Activated naive CD4-positive, alpha-beta T cell treated with anti-CD3 and anti-CD28 coated beads, Interleukin-2, amount 50 U/mL, for 72 hours (primary cell): ENCODE measurements at places on chromosomes 3 and 15.

DNA sequence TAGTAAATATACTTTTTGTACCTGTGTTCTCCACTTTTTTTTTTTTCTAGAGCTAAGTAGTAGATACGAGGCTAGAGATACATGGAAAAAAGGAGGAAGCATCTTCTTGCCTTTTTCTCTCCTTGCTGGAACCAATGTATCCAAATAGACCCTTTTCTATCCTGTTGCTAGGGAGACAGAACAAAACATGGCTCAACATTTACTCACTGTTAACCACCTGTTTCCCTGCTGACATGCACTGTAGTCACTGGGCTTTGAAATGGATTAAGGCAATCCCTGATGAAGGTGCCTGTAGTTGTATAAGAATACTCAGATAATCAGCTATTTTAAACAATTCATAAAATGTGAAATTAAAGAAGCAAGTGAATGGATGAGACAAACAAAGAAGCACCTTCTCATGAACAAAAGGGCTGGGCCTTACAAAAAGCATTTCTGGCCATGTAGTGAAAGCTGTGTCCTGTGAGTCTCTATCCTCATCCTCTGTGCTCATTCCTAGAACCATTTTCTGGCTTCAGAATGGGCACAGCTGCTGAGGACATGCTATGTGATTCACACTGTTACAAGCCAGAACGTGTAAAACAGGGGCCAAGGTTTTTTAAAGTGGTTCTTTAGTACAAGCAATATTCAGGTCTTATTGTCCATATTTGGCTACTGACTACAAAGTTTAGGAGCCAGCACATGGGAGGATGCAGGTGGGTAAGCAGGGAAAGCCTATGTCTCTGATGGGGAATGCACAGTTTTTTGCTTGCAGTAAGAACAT lies 100.4 kb upstream of the NDN start:
- DNase-seq, result no peak

GRCh38 chr3:178492491-178492890 lies 43.7 kb upstream of the KCNMB2 start:
- DNase-seq, result no peak

GRCh38 chr15:82970696-82971095 lies 15.3 kb upstream of the RAMAC start:
- no peak for DNase-seq

DNA sequence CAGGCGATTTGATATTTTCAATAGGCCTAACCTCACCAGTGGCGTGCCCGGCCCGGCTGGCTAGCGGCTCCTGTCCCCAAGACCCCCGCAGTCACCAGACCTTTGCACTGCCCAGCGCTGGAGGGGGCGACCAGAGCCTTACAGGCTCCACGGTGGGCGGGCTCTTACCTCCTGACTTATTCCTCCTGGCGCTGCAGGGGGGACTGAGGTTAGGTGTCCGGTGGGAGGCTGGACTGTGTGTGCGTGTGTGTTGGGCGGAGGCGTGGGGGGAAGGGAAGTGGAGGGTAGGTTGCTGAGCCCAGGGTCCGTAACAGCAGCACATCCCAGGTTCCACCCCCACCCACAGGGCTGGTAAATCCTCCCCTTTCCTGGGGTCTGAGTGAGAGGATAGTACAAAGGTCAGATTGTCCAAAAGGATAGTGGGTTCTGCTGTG lies 27.5 kb upstream of the THRB start:
- DNase-seq, result no peak

- no peak for DNase-seq
Observed at GRCh38 chr3:98070840-98071239, 16.1 kb upstream of the OR5AC2 start.

GRCh38 chr15:57044970-57045369 lies 126.5 kb downstream of the TCF12 start:
- no peak for DNase-seq

- no peak for DNase-seq
Observed at GRCh38 chr3:134464064-134464688, 21.6 kb downstream of the ANAPC13 start.
